ENCODE measurements at places on chromosomes 16 and 17.

- no peak for DNase-seq
Observed at GRCh38 chr17:36870720-36870999, 66.6 kb upstream of the LHX1 start.

DNA sequence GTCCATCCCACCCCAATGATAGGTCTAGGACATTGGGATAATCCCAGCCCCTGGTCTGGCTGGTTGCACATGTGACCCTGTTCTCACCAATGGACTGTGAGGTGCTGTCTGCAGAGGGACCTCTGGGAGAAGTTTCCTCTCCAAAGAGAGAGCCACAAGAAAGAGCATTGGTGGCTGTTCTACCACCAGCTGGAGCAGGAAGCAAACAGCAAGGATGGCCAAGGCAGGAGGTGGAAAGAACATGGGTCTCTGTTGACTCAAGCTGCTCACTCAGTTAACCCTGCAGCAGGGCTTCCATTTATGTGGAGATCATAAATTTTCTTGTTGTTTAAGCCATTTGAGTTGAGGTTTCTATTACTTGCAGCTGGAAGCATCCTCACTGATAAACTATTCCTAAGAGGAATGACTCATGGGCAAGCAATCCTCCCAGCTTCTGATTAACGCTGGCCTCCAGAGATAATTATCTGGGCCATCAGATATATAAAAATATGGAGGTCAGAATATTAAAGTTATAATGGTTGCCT is 52.6 kb downstream of the CYB5B start:
- DNase-seq = no peak

- DNase-seq = no peak
Observed at GRCh38 chr17:29291163-29291752, 2.7 kb downstream of the NUFIP2 start.

DNA sequence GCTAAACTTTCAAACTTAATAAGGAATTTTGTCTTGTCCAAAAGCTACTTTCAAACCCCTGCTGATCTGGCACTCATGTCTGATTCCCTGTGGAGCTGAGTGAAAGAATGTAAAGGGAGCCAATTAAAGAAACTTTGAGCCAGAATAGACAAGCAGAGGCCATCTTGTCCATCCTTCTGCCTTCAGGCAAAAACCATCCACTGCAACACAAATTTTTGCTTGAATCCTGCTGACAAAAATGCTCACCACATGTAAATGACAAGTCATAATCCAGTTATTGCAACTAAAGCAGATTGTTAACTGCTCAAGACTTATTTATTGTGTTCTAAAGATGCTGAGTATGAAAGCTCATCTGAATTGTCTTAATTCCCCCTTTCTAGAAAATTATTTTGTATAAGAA is 124.0 kb upstream of the HLF start:
- no peak for DNase-seq

DNA sequence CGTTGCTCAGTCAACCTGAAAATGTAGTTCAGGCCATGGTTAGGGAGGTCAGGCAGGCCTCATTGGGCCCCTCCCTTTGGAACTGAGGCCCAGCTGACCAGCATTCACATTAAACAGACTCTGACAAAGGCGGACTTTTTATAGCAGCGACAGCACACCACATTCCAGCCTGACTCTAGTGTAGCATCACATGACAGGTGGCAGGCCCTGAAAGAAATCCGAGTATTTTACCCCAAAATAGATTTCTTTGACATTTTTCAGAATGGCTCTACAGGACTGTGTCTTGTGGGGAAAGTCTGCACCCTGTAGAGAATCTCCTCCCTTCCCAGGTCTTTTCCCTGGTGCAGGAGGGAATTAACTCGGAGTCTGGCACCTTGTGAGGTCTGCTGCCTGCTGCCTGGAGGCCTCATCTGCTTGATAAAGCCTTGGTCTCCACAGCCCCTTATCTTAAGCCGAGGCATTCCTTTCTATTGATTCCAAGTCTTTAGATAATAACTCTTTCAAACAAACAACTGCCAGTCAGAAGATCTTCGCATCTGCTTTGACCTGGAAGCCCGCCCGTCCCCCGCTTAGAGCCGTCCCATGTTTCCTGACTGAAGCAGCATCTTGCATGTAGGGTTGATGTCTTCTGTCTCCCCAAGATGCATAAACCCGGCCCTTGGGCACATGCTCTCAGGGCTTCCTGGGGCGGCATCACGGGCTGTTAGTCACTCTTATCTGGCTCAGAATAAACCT is 44.0 kb upstream of the CAPN15 start:
- no peak for DNase-seq

DNA sequence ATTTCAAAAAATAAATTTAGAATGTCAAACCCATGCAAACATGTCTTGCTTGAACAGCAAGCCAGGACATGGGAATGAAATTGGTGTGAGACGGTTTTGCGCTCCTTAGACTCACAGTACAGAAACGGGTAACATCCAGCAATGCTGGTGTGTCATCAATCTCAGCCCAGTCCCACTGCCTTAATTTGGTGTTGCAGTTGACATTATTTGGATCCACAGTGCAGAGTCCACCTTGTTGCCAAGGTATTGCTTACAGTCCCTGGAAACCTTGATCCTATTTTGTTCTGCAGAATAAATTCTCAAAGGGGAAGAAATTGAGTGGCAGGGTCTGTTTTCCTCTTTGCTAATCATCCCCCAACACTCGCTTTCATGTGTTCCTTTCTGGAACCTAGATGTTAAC is 311.6 kb upstream of the MON1B start:
- no peak for DNase-seq

DNA sequence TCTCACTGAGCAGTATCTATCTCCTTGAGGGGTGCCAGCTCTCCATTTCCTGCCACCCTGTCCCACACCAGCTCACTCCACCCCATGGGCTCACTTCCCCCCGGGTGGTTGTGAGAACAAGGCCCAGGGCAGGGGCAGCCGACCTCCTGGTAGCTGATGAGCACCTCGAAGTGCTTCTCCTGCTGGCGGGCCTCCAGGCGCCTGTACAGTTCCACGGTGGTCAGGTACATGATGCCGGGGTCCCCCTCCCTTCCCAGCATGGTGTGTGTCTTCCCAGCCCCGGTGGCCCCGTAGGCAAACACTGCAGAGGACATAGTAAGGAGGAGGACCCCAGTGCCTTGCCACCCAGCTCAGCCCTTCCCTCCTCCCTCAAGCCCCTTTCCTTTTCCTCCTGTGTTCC is 12.5 kb downstream of the KIF18B start:
- no peak for DNase-seq

Measured in left hindlimb (tissue), 1 donor.